Stimulated activated CD4-positive, alpha-beta T cell treated with anti-CD3 and anti-CD28 coated beads, Interleukin-2, amount 100 ng/mL, for 4 hours (primary cell): ENCODE measurements at places on chromosomes 3 and 15.

- DNase-seq: no peak
Observed at GRCh38 chr15:79028411-79028964, 62.1 kb downstream of the RASGRF1 start.

DNA sequence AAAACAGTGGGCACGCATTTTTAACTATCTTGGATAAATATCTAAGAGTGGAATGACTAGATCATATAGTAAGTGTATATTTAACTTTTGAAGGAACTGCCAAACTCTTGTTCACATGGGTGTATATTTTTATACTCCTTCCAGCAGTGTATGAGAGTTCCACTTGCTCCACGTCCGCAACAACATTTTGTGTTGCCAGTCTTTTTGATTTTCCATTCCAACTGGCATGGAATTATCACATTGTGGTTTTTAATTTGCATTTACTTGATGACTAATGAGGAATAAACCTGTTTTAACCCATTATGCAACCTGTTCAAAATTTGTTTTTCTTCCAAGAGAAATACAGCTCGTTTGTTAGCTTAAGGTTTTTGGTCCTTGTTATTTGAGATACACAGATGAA, 51.6 kb downstream of the ZNF621 start:
- DNase-seq: no peak

DNA sequence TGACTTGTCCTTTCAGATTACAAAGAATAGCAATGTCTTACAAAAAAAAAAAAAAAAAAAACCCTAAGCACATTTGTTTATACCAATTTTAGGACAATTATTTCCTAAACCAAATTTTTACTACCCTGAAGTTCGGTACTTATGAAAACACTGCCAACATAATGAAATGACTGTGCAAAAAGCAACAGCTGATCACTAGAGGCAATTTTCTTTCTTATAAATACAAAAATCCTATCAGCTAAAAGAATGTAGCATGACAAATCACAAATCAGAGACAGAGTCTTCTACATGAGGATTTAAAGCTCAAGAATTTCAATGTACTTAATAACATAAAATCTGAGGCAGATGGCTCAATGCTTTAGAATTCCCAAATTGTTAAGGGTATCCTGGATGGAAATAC, 191.8 kb downstream of the MAGI1 start:
- DNase-seq: no peak

- no peak for DNase-seq
Observed at GRCh38 chr15:81182756-81183438, 13.8 kb upstream of the IL16 start.

DNA sequence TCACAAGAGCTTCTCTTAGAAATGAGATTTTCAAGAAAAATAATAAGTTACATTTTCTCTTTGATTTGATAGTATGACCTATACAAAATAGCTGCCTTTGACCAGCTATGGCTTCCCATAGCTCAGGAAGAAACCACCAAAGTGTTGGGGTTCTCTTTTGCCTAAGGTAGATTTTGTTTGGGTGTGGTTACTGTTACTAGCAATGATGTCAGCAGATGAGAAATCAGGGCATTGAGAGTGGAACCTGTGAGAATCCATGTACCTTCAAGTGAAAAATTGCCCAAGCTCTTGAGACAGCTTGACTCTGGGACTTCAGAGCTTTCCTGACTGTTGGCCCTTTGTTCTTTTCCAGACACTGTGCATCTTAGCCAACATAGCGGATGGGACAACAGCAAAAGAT, 45.6 kb downstream of the NME9 start:
- no peak for DNase-seq
